ENCODE measurements at places on chromosomes 12 and 14.
A peak's percentile ranks its signal among the peaks of the same experiment; 100 is the strongest.

DNA sequence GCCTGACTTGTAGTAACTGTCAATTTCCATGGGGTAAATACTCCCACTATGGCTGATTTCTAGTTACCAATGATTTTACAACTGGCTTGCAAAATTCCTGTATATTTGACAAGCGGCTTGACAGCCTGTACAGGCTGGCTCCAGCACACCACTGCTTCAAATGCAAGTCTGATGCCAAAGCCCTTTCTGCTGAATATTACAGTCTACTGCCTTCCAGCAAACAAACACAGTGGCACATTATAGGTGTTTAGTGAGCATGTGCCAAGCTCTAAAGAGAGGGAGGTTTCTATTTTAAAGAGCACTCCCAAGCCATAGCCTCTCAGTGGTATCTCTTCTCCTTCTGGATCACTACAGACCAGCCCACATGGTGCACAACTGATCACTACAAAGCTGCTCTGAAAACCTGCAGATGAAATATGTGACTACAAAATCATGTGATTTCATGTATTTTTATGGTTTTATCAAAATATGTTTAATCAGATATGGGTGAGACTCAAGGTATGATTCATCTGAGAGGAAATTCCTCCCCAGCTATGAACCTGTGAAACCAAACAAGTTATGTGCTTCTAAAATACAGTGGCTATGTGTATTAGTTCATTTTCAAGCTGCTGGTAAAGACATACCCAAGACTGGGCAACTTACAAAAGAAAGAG is 101.5 kb downstream of the RPAP3 start:
- DNase-seq: no peak

- DNase-seq: no peak
Observed at GRCh38 chr12:85484387-85484786, 204.4 kb downstream of the ALX1 start.

GRCh38 chr12:57522887-57523705 is 472 bp downstream of the MBD6 start:
- peak; percentile 60 for DNase-seq

- no peak for DNase-seq
Observed at GRCh38 chr12:15726027-15726877, 62.9 kb downstream of the EPS8 start.

GRCh38 chr12:88985631-88986030 is 366.7 kb downstream of the DUSP6 start:
- DNase-seq: no peak

GRCh38 chr14:71597955-71598660 is 334.1 kb upstream of the RGS6 start:
- no peak for DNase-seq

GRCh38 chr14:63874223-63874622 is 21.4 kb downstream of the SYNE2 start:
- no peak for DNase-seq

DNA sequence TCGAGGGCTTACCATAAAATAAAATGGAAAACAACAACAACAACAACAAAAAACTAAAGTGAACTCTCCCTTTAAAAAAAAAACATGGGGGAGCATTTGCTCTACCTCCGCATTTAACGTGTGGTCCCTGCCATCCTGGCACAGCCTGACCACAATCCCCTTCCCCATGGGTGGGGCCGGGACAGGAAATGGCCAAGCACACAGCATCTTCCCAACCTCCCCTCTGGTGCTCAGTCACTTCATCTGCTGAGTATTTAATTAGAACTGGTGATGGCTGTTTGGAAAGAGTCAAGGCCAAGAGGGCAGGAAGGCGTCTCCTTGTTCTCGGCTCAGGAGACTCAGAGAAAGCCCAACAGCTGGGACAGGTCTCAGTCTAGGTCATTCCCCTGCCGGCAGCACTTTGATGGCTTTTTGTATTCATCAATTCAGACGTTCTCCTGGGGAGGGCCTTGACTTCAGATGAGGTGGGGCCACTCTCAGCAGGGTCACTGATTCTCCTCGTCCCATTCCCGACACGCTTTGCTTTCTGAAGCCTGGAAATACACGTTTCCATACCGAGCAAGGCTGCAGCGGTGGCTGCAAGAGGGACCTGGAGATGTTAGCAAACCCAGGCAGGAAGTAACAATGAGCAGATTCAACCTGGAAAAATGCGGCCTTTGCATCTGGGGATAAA is 44.4 kb downstream of the ANO2 start:
- no peak for DNase-seq

GRCh38 chr12:124869059-124869665 is 5.5 kb upstream of the SCARB1 start:
- no peak for DNase-seq

GRCh38 chr12:128991716-128992115 is 138.4 kb downstream of the GLT1D1 start:
- DNase-seq: no peak

GRCh38 chr12:12272869-12273268 is 6.0 kb upstream of the LRP6 start:
- no peak for DNase-seq

- DNase-seq: no peak
Observed at GRCh38 chr14:33676135-33676566, 274.7 kb downstream of the EGLN3 start.

DNA sequence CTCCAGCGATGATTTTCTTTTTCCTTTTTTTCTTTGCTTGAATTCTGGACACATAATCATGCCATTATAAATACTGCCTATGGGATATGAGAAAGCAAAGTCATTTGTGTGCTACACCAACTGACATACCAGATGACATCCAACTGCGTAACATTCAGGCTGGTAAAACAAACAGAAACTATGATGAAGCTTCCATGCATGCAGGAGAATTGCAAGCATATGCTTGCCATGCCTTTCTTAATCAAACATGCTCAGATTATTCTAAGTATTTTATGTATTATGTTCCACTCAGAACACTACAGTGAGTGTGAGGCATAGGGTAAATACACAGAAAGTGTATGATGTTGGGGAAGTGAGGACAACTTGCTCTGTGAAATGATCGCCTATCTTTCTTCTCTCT is 97.4 kb downstream of the C12orf50 start:
- DNase-seq: no peak

DNA sequence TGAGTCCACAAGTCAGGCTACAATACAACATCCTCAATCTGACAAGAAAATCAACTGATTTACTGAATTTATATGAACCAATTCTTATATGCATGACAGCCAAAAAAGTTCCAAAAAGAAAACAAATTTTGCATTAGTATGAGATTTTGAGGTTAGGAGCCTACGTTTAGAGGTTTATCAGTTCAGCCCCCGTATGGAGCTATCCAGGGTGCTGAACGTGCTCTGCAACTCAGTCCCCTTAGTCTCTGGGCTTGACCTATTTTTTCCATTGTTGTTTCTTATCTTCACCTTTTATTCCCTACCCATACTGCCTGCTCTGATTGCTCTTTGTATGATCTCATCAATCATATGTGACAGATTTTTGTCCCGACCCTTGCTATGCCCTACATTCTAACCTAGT is 693.0 kb downstream of the NRXN3 start:
- peak; percentile 72 for DNase-seq

- no peak for DNase-seq
Observed at GRCh38 chr12:132572106-132572505, 38.3 kb downstream of the LRCOL1 start.

DNA sequence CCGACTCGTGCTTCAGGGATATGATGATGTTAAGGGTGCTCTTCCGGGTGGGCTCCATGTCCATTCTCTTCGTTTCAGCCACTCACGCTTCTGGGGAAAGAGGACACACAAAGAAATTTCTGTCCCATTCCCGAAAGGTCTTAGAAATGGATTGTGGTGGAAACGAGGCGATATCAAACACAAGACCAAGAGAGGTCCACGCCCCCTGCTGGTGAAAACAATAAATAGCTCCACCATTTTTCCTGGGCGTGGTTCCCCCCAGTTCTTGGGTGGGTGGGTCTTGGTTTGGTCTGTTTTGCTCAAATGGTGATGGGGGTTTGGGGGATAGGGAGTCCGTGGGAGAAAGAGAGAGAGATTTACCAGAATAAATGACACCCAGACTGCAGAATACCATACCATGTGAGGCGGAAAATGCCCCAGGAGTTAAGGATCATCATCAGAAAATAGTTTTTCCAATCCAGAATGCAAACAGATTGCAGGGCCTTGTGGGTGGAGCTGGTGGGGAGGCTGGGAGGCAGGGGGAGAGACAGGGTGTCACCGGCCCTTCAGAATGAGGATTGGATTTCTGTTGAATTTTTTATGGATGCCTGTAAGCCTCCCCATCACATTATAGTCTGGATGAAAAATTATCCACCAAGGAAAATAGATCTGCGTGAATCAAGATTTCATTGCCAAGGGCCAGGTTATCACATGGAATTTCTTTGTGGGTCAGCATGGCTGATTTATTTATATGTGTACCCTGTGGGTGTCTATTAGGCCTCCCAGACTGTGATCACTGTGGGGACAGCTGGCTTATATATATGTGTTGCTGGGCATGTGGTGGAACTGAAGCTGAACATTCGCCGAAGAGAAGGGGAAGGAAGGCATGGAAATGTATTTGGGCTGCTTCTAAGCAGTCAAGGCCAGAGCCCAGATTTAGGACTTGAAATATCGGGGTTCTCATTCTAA is 55.8 kb downstream of the SRRM4 start:
- no peak for DNase-seq

DNA sequence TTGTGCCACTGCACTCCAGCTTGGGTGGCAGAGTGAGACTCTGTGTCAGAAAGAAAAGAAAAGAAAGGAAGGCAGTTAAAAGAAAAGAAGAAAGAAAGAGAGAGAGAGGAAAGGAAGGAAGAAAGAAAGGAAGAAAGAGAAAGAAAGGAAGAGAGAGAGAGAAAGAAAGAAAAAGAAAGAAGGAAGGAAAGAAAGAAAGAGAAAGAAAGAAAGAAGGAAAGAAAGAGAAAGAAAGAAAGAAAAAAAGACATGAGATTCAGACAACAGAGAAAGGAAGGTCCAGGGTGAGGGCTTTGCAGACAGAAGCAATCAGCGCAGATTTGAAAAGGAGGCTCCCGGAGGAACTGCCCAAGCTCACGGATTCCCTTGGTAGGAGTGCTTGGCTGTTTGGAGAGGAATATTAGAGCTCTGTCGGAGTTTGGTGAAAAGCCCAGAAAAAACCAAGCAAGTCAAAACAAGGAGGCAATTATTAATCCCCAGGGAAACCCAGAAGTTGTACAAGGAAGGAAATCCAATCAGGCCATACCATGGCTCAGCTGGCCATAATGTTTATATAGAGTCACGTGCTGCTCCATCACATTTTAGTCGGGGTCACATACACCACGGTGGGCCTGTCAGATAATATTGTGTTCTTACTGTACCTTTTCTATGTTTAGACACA is 11.6 kb upstream of the CCDC85C start:
- no peak for DNase-seq

- peak; percentile 39 for DNase-seq
Observed at GRCh38 chr12:120639771-120640721, at the start of gene CABP1. Gene CABP1, plus strand, starts transcription at chr12:120640626. Its CDS starts 60 bp downstream, at chr12:120640686.

DNA sequence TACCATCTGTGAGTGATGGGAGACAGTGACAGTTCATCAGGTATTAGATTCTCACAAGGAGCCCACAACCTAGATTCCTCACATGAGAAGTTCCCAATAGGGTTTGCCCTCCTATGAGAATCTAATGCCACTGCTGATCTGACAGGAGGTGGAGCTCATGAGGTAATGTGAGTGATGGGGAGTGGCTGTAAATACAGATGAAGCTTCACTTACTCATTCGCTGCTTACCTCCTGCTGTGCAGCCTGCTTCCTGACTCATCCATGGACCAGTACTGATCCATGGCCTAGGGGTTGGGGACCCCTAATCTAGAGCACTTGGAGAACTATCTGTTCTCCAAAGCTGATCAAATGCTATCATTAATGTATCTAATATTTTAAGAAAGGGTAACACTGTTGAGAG is 17.7 kb downstream of the CLEC2D start:
- no peak for DNase-seq

DNA sequence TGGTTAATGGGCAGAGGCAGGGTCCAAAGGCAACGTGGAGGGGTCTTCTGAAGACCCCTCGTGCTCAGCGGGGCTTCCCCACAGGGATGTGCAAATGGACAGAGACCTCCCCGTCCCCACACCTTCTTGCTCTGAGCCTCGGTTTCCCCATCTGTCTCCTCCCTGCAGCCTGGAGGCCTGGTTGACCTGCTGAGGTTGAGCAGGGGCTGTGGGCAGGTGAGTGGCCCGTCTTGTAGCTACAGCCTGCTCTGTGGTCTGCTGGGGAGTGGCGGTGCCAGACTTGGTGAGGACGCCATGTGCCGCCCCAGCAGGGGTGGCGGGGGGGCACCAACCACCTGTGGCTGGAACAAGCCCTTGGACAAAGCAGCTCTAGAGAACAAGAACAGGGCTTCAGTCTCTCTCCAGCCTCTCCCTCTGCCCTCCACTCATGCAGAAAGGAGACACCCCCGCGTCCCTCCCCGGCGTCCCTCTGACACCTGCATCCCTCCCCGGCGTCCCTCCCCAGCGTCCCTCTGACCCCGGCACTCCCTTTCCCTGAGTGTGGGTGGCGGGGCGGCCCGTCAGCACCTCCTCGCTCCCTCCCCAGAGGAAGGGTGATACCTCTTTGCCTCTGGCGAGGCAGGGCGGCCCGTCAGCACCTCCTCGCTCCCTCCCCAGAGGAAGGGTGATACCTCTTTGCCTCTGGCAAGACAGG is 83.7 kb downstream of the NOC4L start:
- DNase-seq: no peak

DNA sequence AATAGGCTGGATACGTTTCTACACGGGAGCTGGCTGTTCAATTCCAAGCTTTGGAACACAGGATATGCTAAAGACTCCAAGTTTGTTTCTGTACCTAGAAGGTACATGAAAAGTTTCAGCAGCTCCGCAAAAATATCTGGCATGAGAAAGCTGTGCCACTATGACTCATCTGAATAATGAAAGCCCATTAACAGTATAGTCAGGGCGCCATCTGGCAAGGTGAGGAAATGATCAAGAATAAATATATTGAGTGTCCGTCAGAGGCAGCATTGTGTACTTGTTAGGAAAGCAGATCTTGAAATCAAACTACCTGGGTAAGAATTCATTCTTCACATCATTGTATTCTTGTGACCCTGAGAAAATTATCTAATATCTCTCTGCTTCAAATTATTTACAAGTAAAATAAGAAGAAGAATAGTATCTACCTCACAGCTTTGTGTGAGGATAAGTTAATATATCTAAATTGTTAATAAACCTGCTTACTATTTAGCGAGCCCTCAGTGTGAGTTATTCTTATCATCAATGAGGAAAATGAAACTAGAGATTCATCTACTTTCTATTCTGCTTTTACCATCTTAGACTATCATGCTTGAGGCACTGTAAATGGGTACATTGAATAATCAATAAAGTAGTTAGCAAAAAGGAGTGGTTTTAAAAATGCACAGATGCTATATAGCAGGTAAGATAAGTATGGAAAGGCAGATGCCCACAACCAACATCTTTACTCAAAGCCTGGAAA is 53.5 kb downstream of the FSCB start:
- DNase-seq: no peak

All from mesothelial cell of epicardium (in vitro differentiated cells).